Ovary (tissue), 10 donors: ENCODE measurements at places on chromosomes 3 and 15.

DNA sequence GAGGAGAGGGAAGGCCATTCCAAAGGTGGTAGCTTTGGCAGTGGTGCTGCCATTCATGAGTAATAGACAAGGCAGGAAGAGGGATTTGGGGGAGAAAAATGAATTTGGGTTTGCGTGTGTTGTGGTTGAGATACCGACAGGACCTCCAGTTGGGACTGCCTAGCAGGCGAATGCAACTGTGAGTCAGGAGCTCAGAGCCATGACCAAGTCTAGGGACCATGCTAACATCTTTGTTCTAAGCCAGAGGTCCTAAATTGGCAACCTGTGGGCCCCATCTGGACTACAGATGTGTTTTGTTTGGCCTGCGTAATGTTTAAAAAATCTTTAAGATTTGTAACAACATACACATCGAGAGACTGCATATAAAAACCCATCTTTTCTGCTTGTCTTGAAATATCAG, 61.6 kb downstream of the SAMMSON start:
- DNase-seq = no peak

DNA sequence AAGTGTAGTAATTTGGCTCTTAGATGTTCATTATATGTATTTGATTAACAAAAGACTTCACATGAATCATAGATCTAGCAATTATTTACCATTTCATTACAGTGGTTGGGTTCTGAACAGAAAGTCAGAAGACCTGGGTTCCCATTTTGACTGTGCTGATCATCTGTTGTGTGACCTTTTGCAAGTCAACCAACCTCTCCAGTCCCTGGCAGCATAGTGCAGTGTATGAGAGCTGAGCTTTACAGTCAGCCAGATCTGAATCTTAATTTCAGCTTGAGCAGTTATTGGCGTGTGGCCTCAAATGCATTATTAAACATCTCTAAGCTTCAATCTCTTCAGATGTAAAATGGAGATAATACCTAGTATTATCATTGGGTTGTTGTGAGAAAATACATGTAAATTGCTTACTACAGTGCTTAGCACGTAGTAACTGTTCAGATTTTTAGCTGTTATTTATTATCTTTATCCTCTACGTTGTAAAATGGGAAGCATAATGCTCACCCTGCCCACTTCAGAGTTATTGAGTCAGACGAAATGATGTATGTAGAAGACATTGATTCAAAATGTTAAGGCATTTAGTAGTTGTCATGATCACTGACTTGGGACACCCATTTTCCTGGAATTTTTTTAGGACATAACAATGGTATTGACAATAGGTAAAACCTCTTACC, 104.0 kb downstream of the KLHL25 start:
- no peak for DNase-seq

GRCh38 chr15:33405096-33405495, 94.3 kb downstream of the RYR3 start:
- DNase-seq = no peak

DNA sequence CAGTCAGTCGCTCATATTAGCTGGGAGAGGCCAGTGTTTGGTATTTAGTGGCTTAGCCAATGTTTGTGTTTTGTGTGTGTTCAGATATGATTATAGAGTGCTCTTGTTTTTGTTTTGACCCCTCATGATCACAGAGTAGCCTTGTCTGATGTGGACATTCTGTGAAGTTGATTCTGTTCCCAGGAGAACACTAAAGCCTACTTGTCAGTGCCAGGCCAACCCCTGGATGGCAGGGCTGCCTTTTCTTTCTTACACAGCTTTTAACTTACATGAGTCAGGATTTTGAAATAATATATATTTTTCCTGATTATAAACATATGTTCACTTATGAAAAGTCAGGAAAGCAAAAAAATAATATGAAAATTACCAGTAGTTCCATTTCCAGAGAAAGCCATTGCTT, 11.9 kb downstream of the CFAP161 start:
- DNase-seq = no peak

- DNase-seq = no peak
These were observed 62.1 kb downstream of the PRICKLE2 start for GRCh38 chr3:64163019-64163754.

DNA sequence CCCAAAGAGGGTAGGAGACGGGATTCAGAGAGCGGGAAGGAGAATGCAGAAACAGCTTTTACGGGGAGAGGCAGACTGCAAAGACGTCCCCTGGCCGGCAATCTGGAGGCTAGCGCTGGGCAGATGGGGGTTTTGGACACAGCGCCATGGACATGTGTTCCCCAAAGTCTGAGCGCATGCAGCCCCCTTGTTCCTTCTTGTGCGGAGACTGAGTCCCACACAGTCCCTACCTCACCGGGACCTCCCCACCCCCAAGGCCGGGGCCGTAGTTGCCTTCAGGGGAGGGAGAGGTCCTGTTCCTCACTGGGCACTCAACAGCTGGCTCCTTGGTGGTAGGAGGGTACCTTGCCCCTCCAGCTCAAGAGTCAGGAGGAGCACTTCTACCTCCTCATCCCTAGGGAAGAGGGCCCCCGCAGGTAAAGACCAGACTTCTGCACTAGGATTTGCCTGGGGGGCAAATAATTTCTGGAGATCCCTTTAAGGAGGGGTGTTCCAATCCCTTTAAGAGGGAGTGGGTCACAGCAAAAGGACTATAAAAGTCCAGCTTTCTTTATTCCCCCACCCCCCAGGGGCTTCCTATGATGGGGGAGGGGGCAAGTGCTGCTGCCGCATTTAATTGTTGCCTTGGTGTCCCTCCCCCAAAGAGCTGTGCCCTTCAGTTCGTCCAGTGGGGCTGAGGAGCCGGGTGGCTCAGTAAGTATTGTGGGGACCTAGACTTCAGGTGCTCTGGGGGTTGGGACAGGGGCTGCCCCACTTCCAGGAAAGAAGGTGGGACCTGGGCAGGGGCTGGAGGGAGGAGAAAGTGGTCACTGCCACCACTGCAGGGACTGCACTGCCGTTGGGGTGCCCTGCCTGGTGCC, 3.6 kb upstream of the BAHD1 start:
- peak; percentile 45 for DNase-seq

DNA sequence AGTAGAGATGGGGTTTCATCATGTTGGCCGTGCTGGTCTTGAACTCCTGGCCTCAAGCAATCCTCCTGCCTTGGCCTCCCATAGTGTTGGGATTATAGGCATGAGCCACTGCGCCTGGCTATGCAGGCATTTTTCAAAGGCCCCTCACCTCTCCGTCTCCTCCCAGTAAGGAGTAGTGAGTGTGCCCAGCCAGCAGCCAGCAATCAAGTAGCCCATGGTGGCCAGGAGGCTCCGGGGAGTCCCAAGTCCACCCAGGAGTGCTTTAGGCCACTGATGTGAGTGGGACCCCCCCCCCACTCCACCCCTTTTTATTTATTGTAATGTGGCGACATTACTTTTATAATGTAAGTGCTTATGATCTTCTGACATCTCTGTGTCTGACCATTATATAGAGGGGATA, 8.1 kb downstream of the ISG20 start:
- no peak for DNase-seq

DNA sequence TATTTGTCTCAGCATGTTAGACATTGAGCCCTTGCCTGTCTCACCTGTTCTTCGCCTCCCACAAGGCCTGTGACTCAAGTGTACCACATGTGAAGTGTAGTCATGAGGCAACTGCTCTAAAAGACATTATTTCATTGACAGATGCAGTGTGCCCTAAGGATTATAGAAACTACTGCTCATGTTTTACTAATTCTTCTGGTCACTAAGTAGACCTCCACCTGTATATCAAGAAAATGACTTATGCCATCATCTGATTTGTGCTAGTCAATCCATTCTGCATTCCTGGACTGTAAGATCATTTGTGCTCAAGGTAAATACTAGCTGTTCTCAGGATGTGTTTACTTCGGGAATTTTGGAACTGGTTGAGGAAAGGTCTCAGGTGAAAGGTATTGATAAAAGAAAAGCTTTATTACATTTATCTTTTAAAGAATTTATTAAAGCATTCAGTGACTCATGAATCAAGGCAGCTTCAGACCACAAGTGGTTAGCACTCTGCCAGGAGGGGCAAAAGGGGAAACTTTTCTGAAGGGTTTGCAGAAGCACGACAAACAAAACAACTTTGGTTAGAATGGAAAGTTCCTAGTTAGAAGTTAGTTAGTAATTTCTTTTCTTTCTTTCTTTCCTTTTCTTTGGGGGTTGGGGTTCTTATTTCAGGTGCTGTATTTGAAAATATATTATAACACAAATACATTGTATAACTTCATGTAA, 465.3 kb upstream of the CBLB start:
- no peak for DNase-seq

DNA sequence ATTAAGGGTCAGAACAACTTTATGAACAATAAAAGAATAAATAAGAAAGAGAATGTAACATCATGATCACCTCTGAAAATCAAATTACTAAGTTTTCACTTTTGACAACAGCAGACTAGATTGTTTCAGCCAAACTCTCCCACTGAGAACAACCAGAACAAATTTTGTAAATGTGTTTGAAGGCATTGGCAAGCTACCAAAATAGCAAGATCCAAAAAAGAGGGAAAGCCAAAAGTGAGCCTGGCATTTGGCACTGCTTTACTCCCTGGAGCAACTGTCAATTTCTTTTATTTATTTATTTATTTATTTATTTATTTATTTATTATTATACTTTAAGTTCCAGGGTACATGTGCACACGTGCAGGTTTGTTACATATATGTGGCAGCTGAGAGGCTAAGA, 67.2 kb downstream of the CFAP44 start:
- no peak for DNase-seq

- no peak for DNase-seq
These were observed 79.8 kb downstream of the RFTN1 start for GRCh38 chr3:16433701-16434151.

DNA sequence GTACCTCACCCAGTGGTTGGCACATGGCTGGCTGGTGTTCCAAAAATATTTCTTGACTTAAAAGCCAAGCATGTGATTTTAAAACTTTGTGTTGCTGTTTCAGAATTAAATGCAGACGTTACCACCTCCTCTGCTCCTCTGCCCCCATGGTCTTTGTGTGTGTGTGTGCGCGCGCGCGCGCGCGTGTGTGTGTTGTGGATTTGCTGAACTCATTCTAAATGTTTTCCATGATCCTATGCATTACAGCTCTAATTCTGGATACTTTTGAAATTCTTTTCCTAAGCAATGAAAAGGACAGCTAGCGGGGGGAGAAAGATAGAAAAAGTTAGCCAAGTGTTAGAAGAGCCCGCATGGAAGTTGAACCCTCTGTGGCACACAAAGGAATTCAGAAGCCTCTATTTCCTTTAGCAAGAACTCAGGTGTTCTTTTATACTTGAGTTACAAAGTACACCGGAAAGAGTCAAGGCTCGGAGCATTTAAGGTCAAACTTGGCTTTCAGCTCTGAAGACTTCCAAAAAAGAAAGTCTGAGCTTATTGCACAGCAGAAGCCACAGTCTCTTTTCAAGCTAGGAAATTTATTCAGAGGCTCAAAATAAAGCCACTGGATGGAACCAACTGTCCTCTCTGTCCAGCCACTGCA, 350.5 kb upstream of the TBL1XR1 start:
- no peak for DNase-seq

GRCh38 chr3:23341147-23341838, 138.2 kb downstream of the UBE2E2 start:
- no peak for DNase-seq

DNA sequence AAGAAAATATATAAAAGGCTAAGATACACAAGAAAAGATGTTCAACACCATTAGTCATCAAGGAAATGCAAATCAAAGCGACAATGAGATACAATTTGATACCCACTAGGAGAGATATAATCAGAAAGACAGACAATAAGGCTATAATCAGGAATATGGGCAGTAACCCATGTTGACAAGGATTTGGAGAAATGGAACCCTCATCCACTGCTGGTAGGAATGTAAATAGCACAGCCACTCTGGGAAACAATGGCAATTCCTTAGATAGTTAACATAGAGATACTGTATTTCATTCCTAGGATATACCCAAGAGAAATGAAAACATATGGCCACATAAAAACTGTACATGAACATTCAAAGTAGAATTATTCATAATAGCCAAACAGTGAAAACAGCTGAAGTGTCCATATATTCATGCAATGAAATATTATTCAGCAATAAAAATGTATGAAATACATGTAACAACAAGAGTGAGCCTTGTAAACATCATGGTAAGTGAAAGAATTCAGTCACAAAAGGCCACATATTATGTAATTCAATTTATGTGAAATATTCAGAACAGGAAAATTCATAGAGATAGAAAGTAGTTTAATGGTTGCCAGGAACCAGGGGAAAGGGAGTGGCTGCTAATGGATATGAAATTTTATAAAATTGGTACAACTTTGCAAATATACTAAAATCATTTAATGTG, 18.2 kb upstream of the COL8A1 start:
- no peak for DNase-seq

GRCh38 chr3:71579935-71580406, 3.6 kb downstream of the FOXP1 start:
- DNase-seq = no peak

DNA sequence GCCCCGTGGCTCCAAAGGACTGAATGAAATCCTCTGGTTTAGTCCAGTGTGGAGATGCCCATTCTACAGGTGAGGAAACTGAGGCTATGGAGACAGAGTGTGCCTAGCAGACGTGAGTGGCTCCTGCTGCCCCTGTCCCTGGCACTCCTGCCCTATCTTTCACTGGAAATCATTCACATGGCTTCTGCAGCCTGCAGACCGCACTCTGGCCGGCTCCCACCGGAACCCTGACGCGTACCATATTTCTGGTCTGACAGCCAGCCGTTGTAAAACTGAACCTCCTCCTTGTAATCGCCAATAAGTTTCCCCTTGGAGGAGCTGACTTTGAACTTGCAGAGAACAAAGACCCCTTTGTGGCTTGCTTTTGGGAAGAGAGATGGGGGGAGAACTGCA, 136.5 kb downstream of the CHSY1 start:
- peak; percentile 12 for DNase-seq

- no peak for DNase-seq
These were observed 20.6 kb upstream of the C3orf49 start for GRCh38 chr3:63798544-63798943.

GRCh38 chr3:21020043-21020442, 731.0 kb downstream of the ZNF385D start:
- DNase-seq = no peak

- DNase-seq = no peak
These were observed 44.0 kb downstream of the SYNM start for GRCh38 chr15:99148851-99149276.

DNA sequence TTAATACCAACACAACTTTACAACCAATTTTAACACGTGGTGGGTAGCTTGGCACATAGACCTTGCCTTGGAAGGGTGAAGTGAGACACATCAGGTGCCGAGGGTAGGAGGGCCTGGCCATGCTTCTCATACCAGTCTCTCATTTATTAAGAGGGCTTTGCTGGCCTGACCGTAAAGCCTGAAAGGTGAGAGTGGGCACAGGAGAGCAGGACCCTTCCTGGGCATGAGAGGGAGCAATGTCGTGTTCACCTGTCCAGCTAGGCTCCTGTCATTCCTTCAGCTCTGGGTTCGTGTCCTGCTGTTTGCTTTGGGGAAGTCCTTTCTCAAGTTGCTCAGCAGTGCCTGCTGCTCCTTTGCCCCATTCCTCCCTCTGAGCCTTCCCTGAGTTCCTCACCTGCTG, 294.4 kb downstream of the EPHB1 start:
- no peak for DNase-seq
